ENCODE measurements at places on chromosomes 16 and 17.

DNA sequence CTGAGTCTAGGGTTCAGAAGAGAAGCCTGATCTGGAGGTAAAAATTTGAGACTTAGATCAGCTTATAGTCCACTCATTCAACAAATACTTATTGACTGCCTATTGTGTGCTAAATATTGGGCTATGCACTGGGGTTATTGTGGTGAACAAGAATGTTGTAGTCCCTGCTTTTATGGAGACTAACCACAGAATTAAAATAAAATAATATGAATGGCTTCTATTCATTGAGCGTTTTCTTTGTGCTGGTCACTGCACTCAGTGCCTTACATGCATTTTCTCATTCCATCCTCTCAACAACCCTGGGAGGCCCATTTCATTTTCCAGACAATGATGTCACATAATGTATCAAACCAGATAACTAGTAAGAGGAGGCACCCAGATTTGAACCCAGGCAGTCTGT is 4.8 kb downstream of the NEK8 start:
- no peak for DNase-seq

GRCh38 chr17:1351971-1352370 is 48.1 kb downstream of the YWHAE start:
- DNase-seq: no peak

- DNase-seq: no peak
Measured at GRCh38 chr16:29790949-29791844, 646 bp downstream of the KIF22 start.

GRCh38 chr17:75361996-75362395 is 43.5 kb downstream of the GRB2 start:
- DNase-seq: no peak

- no peak for DNase-seq
Measured at GRCh38 chr16:30457256-30457655, 11.6 kb upstream of the SEPHS2 start.
